ENCODE measurements at places on chromosomes 6 and 20.

- DNase-seq, result no peak
Observed at GRCh38 chr20:43778375-43778774, 51.6 kb upstream of the GTSF1L start.

GRCh38 chr20:61434341-61434781 is 182.3 kb downstream of the CDH4 start:
- no peak for DNase-seq

DNA sequence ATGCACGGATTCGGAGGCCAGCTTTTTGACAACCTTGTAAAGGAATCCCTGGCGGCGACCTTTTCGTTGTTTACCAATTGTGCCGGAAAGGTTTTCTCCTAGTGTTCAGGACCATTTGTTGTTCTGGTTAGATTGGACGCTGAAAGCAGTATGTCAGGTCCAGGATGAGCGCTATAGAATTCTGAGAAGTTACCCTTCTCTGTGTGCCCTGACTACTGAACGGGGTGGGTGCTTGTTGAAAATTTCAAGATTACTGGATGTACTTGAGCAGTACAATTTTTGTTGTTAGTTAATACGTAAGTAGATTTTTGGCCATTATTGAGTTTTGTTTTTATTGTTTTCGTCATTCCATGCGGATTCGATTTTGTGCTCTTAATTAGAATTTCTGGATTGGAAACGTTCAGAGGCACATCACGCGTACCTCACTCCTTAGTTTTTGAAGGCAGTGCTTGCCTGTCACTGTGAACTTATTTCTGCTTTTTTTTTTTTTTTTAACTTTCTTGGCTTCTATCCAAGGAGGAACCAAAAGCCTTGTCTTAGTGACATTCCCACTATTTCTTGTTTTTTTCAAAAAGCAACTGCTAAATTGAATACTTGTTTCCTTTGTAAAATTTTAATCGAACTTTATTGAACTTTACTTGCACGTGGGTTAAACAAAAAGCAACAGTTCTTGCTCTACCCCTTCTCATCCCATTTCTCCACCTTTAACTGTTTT is 898 bp downstream of the XRN2 start:
- DNase-seq, result no peak

GRCh38 chr6:151118461-151119123 is 121.2 kb upstream of the AKAP12 start:
- no peak for DNase-seq

GRCh38 chr6:85594197-85594930 is 706 bp upstream of the SNX14 start:
- no peak for DNase-seq

- no peak for DNase-seq
Observed at GRCh38 chr6:35084511-35085203, 56.5 kb downstream of the TCP11 start.

- no peak for DNase-seq
Observed at GRCh38 chr6:137163732-137164318, 9.6 kb downstream of the IL22RA2 start.

DNA sequence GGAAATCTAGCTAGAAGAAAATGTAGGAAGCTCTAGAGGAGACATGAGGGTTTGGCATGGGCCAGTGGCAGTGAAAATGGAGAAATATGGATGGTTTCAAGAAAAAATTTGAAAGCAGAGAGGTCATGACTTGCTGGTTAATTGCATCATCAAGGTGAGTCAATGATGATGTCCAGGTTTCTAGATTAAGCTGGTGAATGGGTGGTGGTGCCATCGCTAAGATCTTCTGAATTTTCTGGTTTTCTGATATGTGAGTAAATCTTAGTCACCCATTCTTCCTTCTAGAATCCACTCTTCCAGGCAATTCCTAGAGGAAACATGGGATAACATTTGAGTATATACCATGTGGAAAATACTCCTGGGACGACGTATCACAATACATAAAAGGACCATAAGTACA is 25.0 kb downstream of the SH3BGRL2 start:
- no peak for DNase-seq

DNA sequence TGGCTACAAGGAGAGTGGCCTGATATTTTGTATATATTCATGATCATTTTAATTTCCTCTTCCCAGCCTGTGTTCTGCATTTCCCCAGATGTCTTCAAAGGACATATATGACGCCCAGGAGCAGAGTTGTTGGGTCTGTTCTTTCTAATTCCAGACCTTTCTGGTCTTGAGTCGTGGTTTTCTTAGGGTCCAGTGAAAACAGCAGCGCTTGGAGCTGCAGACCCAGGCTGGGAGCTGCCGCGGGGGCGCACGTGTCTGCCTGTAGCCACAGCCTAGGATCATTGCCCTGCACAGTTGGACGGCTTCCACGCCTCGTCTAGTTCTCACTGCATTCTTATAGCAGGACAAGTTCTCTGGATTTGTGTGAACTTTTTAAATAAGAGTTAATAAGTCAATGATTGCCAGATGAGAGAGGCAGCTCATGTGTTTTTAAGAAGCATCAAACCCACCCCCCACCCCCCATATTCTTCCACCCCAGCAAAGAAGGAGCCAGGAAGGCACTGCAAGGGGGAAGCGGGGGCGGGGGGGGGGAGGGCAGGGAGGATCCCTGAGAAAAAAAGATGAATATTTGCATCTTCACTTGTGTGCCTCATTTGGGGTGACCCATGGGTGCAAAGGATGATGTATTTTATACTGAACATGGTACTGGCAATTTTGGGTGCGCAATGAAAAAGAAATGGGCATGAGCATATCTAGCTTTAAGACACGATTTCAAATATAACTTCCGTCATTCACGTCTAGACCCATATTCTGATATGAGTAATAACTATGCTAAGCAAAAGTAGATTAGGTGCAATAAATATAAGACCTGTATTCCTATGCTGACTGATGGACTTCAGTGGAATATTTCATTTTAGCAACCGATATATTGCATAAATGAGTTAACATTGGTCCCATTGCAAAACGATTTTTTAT is 160.0 kb downstream of the TBXT start:
- DNase-seq, result no peak

GRCh38 chr20:53425941-53426340 is 167.7 kb downstream of the ZNF217 start:
- no peak for DNase-seq

DNA sequence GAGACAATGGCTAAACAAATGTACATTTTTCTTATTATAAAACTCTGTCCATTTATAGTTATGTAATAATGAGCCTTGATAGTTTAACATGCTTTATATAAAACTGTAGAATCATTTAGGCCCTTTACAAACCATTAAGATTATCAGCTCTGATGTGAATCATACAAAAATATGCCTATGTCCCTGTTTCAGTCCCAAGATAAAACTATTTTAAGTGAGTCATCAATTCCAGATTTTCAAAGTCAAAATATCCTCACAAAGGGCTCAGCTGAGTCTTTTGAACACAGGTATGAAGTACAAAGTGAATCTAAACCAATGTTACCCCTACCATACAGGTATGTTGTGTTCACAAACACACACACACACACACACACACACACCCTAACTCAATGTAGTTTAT is 88.0 kb downstream of the PTPRK start:
- no peak for DNase-seq

GRCh38 chr20:35743693-35744491 is 1.8 kb upstream of the RBM39 start:
- DNase-seq, result no peak

DNA sequence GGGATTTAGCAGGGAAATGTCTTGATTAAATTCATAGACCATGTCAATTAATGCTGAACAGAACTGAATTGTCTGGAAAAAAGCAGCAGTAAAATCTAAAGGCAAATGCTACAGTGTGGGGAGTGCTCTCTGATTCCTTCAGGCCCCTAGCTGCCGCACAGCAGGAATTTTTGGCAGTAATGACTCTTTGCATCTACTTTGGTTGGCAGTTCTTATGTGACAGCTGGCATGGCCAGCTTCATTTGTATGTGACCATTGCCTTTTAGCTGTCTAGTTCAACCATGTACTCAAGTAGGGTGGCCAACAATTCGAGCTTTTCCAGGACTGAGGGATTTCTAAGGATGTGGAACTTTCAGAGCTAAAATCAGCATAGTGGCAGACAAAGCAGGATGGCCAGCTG is 499.1 kb upstream of the MAN1A1 start:
- no peak for DNase-seq

- DNase-seq, result no peak
Observed at GRCh38 chr6:130697995-130698535, 129.1 kb upstream of the SMLR1 start.

DNA sequence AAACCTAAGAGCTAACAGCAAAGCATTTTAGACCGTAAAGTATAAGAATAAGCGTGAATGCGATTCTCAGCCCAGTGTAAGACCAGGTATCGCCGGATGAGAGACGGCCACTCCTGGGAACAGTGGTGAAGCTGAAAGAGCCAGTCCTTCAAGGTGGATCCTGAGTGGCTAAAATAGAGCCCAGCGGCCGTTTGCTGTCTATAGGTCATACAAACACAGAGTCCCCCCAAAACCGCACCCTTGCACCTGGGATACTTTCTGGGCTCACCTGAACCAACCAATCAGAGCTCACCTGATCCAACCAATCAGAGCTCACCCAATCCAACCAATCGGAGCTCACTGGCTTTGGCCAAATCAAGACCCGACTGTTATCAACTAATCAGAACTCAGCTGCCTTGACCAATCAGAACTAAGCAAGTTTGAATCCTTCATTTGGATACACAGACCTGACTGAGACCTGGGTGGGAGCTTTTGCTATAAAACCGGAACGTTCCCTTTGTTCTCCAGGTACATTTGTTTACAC is 248.2 kb downstream of the DLL1 start:
- DNase-seq, result no peak

- no peak for DNase-seq
Observed at GRCh38 chr6:1502041-1502440, 107.7 kb upstream of the FOXC1 start.

DNA sequence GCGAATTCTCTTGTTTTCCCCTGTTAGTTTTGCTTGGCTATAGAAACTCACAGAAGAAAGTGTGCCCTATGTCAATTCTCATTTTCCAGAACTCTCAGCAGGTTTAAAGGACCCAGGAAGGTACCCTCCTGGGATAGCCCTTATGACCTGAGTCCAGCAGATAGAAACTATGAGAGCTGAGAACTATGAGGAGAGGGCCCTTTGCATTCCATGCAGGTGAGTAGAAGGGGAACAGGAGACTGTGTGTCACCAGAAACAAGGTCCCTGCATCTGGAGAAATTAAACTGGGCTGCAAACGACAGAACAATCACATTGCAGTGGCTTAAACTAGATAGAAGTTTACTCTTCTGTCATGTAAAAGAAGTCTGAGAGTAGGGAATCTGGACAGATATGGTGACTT is 35.7 kb upstream of the SCUBE3 start:
- no peak for DNase-seq

- no peak for DNase-seq
Observed at GRCh38 chr6:30044630-30045029, 16.4 kb upstream of the POLR1H start.

- DNase-seq, result no peak
Observed at GRCh38 chr6:131065112-131065823, 2.2 kb upstream of the EPB41L2 start.

GRCh38 chr6:160279850-160280249 is 21.2 kb upstream of the SLC22A2 start:
- DNase-seq, result no peak

DNA sequence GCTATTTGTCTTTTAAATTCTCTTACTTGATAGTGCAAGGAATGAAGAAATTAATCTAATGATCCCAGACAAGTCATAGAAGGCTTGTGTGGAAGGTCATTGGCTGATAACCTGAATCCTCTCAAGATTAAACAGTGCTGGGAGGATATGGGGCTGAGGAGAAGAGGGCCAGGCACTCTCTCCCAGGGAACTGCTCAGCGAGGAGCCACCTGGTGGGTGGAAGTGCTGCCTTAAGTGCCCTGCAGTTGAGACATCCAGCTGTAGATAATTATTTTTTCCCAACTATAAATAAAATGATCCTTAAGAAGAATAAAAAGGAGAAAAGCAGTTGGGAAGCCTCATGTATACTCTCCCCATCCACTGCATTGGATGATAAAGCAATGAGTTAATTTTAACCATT is 47.9 kb downstream of the BTBD3 start:
- no peak for DNase-seq

DNA sequence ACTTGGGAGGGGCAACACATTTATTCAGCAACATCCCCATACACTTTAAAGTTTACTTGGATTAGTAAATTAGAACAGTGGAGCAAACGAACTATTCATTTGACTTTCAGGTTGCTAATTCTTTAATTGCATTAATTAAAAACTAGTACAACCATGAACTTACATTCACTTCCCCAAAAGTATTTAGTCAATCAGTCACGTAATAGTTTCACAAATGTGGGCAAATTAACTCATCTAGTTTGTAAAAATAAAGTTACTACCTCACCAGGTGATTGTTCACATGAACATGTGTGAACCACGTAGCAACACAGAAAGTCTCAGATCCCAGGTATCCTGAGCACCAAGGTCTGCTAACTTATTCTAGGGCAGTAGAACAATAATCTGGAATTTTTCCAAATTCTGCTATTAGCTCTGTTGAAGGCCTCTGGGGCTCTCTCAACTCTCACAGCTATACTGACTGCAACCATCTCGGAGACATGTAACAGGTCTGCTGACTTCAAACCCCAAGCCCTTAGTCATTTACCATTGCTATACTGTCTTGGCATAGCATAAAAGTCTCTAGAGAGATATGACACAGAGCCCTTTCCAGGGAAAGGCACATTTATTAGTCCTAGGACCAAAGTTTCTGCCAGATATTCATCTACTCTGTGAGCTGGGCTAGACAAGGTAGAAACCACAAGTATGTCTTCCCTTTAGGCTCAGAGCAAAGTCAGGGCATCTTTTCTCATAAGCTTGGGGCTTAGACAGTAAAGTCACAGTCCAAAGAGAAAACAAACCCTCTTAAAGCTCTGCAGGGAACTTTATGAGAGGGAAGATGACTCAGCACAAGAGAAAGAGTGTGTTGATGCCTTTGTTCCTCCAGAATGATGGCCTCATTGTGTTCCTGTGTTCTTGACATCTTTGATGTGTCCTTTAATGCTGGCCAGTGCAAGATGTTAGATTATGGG is 50.9 kb upstream of the CCDC28A start:
- DNase-seq, result no peak

- DNase-seq, result no peak
Observed at GRCh38 chr6:8375916-8376315, 59.4 kb downstream of the SLC35B3 start.

DNA sequence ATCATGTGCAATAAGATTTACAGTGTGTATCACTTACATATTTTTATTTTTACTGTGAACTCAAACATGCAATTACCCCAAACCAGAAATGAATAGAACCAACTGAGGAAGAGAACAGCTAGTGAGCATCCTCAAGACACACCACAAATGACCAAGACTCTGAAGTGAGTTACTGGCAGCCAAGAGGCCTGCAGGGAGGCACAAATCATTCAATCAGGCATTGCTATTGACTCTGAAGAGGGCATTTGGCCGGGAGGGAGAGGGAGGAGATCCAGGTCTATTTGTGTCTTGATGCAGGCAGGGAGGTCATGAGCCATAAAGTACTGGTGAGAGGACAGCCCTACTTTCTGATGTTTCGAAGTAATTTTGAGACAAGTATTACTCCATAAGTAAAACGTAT is 257.7 kb downstream of the BCKDHB start:
- no peak for DNase-seq

Data from cortex of kidney (tissue), 1 donor.